Stimulated activated CD4-positive, alpha-beta T cell treated with anti-CD3 and anti-CD28 coated beads, Interleukin-15, amount 100 ng/mL, for 24 hours (primary cell): ENCODE measurements at places on chromosomes 7 and 10.

GRCh38 chr7:149703044-149703650, 70.2 kb downstream of the ZNF467 start:
- no peak for DNase-seq

GRCh38 chr10:114711176-114711868, 53.2 kb upstream of the ABLIM1 start:
- no peak for DNase-seq

DNA sequence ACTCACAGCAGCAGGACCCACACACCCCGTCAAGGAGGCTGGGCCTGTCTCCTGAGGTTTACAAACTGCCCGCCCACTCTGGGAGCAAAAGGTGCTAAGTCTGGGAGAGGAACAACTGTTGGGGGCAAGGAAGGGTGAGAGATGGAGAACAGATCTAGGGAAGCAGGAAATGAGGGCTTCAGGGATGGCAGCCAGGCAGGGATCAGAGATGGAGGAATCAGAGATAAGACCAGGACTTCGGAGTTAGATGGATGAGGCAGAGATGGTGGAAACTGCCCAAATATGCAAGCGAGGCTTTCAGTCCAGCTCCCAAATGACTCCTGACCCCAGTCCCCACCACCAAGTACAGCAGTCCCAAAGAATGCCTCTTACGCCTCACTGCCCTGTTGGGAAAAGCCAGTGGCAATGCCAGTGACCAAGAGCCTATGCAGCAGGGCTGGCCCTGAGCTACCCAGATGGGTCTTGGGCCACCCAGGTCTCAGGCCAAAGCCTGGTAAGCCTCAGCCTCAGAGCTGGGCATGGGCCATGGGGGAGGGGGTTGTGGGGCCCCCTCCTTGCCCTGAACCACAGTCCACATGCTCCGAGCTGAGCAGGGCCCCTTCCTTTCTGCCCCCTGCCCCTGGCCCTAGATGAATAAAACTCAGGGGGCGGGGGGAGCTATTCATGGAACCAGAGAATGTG, 39.5 kb upstream of the SLF2 start:
- no peak for DNase-seq

GRCh38 chr7:10343108-10343507, 630.6 kb upstream of the PHF14 start:
- no peak for DNase-seq

GRCh38 chr7:47376991-47377616, 204.8 kb downstream of the TNS3 start:
- DNase-seq, result no peak

DNA sequence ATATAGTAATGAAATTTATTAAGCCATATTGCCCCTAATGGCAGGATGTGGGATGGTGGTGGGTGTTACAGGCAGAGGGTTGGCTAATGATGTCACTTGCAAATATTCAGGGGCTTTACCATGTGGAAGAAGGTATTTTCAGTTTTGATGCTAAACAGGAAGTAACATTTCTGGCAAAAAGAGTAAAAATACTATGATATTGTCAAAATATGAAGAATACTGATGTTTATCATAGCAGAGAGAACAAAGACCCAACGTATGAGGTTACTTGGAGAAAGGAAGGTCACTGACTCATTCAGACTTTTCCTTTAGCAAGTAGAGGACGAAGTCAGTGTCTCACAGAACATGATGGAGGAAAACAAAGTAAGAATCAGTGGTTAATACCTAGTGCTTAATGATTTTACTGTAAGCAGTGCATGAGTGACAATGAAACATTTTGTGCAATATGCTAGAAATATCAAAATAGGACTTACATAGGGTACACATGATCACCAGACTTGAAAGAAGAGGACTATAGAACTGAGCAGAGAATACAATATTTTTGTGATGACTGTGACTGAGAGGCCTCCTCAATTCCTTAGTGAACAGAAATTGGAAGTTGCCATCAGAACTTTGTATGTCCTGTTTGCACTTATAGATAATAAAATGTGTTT, 89.7 kb upstream of the STEAP4 start:
- no peak for DNase-seq

- no peak for DNase-seq
Observed at GRCh38 chr7:4895766-4896165, 12.2 kb upstream of the RADIL start.

- DNase-seq, result no peak
Observed at GRCh38 chr10:114174695-114175188, 739 bp upstream of the CCDC186 start.

DNA sequence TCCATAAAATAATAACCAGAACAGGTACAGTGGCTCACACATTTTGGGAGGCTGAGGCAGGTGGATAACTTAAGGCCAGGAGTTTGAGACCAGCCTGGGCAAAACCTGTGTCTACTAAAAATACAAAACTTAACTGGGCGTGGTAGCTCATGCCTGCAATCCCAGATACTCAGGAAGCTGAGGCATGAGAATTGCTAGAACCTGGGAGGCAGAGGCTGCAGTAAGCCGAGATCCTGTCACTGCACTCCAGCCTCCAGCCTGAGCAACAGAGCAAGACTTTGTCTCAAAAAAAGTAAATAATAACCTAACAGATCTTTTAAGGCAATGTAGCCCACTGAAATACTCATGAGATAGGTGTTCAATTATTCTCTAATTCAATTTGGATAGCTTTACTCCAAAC, 107.1 kb upstream of the ASAH2 start:
- no peak for DNase-seq

DNA sequence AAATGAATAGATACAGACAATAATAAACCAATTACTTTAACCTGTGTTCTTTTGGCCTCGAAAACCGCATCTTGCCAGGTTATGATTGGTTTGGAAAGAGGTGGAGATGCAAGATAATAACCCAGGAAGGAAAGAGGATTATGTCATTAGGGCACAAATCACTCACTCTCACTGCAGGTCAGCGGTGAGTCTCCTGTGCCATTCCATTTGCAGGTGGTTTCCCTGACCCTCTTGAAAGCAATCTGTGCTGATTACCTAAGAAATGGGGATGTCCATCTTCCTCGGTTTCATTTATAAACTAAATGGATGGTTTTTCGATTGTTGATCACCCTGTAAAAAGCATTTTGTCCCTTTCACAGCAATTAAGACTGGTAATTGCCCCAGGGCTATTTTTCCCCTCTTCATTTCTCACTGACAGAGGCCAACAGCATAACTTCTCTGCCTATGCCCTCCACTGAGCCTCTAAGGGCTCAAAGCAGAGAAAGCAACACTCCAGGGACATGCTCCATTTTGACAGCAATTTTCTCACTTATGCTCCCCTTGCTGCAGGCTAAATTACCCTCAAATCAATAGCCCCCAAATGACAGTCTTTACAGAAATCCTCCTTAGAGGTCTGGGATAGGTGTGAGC, 257.5 kb downstream of the IPMK start:
- DNase-seq, result no peak

GRCh38 chr10:92110039-92110794, 180.7 kb downstream of the CPEB3 start:
- no peak for DNase-seq

DNA sequence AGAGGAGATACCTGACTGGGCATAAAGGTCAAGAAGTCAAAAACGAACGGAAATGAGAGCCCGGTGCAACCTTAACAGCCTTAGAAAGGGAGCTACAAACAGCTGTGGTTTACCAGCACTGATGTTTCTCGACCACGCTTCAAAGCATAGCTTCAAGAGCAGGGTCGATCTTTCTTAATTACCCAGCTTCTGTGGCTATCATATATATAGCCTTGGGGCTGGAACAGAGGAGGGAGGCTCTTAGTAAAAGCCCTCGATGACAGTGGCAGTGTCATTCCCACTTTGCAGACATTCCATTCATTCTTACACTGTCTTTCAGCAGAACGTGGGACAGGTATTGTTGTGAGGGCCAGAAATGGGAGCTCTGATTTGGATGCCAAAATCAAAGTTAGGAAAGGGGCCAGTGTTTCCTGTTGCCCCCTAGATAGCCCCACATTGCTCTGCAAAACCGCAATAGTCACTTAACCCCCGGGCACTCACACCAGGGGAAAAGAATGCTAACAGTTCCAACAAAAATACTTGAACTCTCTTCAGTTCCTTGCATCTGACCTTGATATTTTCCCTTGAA, 141.5 kb downstream of the MTPAP start:
- DNase-seq, result no peak

DNA sequence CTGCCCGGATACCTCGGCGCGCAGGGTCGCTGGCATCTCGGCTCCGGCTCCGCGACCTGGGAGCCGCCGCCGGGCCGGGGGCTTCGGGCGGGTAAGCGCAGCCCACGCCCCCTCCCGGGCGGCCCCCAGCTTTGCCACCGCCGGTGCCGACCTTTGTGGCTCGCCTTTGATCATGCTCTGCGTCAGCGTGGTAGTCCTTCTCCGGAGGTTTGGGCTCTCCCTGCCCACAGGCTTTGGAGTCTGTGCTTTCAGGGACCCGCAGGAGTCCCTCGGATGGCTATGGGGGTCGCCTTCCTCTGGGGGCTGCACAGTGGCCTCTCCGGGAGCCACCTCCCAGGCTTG, 7.3 kb downstream of the ATP6V1F start:
- DNase-seq, result peak; percentile 43

DNA sequence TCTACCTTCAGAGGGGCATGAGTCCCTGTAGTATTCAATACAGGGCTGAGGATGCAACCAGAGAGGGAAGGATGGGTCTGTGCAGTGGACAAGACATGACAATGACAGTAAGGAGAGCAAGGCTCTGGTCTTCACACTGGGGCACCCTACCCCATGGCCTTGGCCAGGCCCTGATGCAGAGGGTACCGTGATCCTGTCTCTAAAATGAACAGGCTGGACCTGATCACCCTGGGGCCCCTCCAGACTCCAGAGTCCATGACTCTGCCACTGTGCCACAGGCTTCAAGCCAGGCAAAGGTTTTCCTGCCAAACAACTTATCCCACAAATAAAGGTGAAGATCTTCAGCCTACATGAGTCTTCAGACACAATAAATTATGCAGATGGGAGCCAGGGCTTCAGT, 4.9 kb downstream of the MAT1A start:
- no peak for DNase-seq

DNA sequence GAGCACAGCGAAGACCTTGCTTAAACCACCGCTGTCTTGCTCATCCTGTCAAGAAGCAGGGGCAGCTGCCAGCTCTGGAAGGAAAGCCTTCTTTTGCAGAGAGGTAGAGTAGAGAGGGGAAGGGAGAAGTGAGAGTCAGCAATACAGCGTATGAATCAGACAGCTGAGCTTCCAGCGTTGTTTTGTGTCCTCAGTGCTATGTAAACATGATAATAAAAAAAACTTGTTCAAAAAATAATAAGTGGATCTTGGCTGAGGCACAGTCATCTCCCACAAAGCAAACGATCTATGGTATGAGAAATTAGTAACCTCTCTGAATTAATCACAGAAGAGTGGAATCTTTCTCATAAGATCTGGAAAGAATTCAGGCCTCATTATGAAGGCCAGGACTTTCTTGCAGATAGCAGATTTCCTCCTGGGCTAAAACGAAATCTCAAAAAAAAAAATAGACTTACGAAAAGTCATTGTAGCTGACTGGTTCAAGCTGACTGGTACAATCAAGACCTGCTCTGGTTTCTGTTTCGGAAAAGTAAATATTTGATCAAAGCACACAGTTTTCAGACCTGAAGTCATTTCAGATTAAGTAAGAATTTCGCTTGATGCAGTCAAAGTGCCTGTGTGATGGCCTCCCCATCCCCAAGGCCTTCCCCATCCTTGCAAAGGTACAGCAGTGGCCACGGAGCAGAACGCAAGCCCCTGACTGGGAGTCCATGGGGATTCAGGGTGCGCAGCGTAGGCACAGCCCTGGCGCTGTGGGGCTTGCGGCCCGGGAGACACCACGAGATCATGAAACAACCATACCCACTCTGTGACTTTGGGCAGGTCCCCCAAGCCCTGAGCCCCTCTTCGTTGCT, 29.4 kb downstream of the CHST15 start:
- DNase-seq, result no peak

GRCh38 chr10:34313353-34313752, 501.7 kb downstream of the PARD3 start:
- no peak for DNase-seq

- DNase-seq, result no peak
Observed at GRCh38 chr10:33193701-33194521, 140.6 kb downstream of the NRP1 start.

DNA sequence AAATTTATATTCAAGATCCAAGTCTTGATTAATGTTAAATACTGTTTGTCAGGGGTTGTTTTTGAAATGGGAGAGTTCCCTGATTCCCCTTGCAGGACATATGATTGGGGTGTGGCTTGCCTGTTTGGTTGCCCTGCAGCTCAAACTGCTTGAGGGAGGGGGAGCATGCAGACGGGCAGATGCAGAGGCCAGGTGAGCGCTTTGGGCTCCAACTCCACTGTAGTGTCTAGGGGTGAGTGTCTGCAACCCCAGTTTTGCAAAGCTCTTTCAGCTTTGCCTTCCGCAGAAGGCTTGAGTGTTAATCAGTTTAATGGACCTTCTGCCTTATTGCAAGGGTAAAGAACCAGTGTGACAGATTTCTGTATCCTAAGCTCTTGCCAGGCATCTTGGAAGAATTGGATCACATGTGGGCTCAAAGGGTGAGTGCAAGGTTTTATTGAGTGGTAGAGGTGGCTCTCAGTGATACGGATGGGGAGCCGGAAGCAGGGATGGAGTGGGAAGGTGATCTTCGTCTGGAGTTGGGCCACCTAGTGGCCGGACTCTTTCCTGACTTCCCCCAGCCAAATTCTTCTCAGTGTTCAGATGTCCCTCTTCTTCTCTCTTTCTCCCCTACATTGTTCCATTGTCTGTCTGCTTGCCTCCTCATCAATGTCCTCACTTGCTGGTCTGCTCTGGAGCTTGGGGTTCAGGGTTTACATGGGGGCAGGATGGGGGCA, 479.7 kb downstream of the ATRNL1 start:
- DNase-seq, result no peak

DNA sequence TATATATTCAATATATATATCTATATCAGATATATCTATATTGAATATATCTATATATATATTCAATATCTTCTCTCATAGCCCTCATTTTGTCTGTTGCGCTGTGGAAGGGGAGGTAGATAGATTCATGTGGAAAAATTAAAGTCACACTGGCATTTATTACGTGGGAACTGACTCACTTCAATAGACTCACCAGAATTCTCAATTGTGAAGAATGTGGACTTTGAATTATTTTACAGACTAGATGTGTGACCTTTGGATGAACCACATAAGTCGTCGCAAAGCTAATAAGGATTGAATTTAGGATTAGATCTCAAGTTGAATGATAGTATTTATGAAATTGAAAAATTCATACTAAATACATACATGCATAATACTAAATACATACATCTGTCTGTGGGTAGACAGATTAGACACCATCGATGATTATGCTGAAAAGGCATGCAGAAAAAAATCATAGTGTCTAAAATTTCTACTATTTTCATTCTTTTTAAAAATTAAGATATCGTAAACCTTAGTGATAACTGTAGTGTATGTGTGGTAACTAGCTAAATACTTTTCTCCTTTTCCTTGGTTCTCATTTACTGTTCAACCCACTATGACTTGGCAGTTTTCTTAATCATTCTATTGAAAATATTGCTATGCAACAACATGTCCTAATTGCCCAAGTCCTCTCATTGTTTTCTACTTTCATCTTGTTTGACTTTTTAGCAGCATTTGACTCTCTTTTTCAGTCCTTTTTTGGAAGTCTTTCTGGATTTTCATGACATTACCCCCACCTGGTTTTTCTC, 61.8 kb upstream of the A1CF start:
- no peak for DNase-seq

- DNase-seq, result no peak
Observed at GRCh38 chr7:155267436-155267835, 30.2 kb upstream of the INSIG1 start.
